CD4-positive, CD25-positive, alpha-beta regulatory T cell (primary cell): ENCODE measurements at places on chromosomes 2 and 18.

GRCh38 chr2:190972846-190973245 is 41.1 kb downstream of the STAT1 start:
- no peaks in the 10 kb centered on the region for H3K27me3 ChIP-seq
- peaks cover 98% of the 10 kb centered on the region for H3K36me3 ChIP-seq
- no peak overlapping the region for H3K4me3 ChIP-seq

GRCh38 chr2:1988594-1988993 is 244.3 kb upstream of the PXDN start:
- H3K4me1 ChIP-seq, result no peaks in the 10 kb centered on the region
- H3K4me3 ChIP-seq, result no peak overlapping the region
- DNase-seq, result no peak
- no peaks in the 10 kb centered on the region for H3K27me3 ChIP-seq

GRCh38 chr2:12844511-12844910 is 127.8 kb downstream of the TRIB2 start:
- H3K27me3 ChIP-seq, result no peaks in the 10 kb centered on the region
- no peak for DNase-seq
- H3K36me3 ChIP-seq, result no peaks in the 10 kb centered on the region
- no peak overlapping the region for H3K4me3 ChIP-seq
- H3K27ac ChIP-seq, result no peak overlapping the region
- no peaks in the 10 kb centered on the region for H3K4me1 ChIP-seq

- no peak overlapping the region for H3K27ac ChIP-seq
- peak; percentile 33 for DNase-seq
- H3K36me3 ChIP-seq, result no peaks in the 10 kb centered on the region
- no peaks in the 10 kb centered on the region for H3K4me1 ChIP-seq
- H3K27me3 ChIP-seq, result peaks cover 2% of the 10 kb centered on the region
These were observed 59.9 kb downstream of the SUMO1 start for GRCh38 chr2:202178346-202178958.

GRCh38 chr2:219179601-219180465 is 1.8 kb downstream of the RETREG2 start:
- H3K27ac ChIP-seq, result peak overlapping the region; percentile 98
- no peak for DNase-seq

GRCh38 chr18:79742076-79742475 is 55.7 kb upstream of the KCNG2 start:
- H3K27me3 ChIP-seq, result no peaks in the 10 kb centered on the region
- H3K4me1 ChIP-seq, result no peaks in the 10 kb centered on the region
- H3K27ac ChIP-seq, result no peak overlapping the region
- peaks cover 65% of the 10 kb centered on the region for H3K36me3 ChIP-seq
- DNase-seq, result no peak

DNA sequence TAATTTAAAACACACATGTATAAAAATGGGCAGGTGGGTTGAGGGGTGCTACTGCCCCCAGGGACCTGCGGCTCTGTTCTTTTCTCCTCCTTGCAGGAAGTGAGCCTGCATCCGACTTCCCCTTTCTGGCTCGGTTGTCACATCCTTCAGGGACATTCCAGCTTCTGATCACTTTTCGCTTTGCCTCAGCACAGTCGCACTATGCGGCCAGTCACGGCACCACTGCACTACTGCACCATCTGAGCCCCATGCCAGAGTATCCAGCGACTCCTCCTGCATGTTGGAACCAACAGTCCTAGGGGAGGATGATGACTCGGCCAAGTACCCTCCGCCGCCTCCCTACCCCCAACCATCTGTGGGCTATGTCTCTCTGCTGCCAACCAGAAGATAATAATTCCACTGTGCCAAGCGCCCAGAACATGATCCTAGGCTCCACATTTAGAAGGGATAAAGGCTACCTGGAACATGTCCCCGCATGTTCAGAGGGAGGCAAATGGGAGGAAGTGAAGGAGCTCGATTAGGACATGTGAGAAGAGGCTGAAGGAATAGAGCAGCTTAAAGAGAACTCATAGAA is 17.6 kb downstream of the CDC42EP3 start:
- peaks cover 9% of the 10 kb centered on the region for H3K36me3 ChIP-seq
- peak overlapping the region; percentile 75 for H3K4me3 ChIP-seq
- H3K4me1 ChIP-seq, result peaks cover 89% of the 10 kb centered on the region
- H3K27me3 ChIP-seq, result no peaks in the 10 kb centered on the region
- H3K27ac ChIP-seq, result peak overlapping the region; percentile 76
- DNase-seq, result no peak
